Suppressor macrophage treated with lipopolysaccharide for 1 hour (primary cell): ENCODE measurements at places on chromosomes 5 and 9.

GRCh38 chr5:134447815-134448520 lies 36.3 kb upstream of the CDKN2AIPNL start:
- DNase-seq = no peak

DNA sequence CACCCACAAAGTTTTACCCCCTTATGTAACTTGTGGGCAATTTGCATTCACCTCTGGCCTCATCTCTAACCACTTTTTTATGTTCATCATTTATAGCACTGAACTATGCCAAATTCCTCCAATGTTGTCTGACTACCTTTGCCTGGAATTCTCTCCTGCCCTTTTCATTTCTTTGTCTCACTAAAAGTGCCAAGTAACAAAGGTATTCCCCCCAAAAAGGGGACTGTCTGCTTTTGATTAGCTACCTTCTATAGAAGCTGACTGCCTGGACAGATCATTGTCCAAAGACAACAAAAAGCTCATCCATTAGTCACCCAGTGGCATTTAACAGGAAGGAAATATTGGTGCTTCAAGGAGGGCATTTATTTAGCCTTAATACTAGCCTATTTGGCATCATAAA lies 189.9 kb upstream of the VCAN start:
- DNase-seq = no peak

DNA sequence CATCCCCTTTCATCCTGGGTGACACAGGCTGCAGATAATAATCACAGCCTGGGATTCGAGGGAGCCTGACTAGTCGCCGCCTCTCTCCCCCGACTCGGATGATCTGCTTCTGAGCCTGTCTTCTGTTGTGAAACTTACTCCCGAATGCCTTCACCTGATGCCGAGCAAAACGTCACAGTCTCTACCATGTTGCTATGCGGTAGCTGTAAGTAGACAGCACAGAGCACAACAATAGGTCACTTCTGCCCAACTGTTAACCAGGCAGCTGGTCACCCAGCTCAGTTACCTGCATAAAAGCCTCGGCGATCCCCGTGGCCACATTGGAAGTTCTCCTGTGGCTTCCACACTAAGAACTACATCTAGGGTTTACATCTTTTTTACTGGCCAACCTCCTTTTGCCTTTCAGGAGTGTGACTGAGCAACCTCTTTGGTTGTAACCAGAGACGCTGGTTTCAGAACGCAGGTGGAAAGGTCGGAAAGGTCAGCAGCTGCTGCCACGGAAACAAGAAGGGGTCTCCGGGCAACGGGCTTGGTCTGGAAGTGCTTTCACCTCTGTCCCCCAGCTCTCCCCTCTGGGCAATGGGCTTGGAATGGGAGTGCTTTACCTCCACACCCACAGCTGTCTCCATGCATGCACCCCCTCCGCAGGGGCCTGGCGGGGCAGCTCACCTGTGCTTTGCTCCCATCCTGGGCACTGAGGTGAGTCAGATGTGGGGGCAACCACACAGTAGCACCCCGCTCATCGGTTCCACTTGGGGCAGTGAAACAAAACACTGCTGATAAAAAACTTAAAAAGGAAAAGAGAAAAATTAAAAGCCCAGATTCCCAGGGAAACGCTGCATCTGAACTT lies 7.6 kb upstream of the PPP1R26 start:
- DNase-seq = no peak

DNA sequence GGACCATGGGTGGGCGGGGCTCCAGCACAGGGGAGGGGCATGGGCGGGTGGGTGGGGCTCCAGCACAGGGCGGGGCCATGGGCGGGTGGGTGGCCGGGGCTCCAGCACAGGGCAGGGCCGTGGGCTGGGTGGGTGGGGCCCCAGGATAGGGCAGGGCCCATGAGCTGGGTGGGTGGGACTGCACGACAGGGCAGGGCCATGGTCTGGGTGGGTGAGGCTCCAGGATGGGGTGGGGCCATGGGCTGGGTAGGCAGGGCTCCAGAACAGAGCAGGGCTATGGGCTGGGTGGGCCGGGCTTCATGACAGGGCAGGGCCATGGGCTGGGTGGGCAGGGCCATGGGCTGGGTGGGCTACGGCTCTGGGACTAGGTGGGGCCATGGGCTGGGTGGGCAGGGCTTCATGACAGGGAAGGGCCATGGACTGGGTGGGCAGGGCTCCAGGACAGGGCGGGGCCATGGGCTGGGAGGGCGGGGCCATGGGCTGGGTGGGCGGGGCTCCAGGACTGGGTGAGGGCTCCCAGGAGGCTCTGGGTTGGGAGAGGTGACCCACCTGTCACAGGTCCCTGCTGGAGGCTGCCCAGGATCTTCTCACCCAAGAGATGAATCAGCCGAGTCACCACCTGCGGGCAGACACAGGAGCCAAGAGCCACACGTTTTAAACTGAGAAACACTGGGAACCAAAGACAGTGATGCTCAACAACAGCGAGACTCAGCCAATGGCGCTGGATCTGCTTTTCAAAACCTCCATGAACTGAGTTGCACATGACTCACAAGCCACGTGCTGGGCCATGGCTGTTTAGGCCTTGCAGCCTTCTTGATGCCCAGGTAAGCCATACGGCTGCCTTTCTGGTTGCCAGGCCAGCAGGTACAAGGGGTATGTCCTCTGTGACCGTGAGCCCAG lies 33.6 kb upstream of the NSMF start:
- peak; percentile 21 for DNase-seq

GRCh38 chr5:100574716-100575115 lies 39.5 kb downstream of the FAM174A start:
- no peak for DNase-seq

DNA sequence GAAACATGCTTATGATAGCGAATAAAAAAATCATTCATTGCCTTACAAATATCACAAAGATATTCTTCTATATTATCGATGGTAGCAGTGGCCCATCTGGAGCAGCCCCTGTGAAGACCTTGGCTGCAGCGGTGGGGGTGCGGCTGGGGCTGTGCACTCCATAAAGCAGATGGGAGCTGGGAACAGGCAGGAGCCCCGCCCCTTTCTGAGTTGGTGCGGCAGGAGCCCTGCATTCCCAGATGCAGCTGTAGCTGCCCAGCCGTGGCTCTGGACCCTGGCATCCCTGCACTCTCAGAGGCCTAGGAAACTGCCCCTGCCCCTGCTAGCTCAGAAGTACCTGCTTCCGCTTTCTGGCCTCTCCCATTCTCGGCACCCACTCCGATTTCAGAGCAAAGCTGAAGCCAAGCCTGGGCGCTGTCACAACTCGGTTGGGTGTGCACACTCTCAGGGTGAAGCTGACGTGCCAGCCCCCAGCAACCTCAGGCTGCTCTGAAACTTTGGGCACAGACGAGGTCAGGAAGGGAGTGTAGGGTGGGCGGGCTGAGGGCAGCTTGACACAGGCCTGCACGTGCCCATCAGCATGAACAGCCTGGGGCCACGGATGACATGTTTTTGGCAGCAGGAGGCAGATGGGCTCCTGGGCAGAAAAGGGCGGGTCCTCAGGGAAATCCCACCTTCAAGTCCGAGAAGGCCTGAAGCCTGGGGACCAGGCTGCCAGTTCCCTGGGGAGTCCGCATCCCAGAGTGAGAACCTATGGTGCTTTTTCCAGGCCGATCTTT lies 1440.8 kb upstream of the ACO1 start:
- DNase-seq = no peak
